ENCODE measurements at places on chromosomes 13 and 19.

- DNase-seq = peak; percentile 82
These were observed at the start of gene FLT3LG for GRCh38 chr19:49473868-49474541. TSS of gene FLT3LG (plus strand) at chr19:49474215. CDS start at chr19:49474640, 425 bp downstream.

- DNase-seq = no peak
These were observed 437.7 kb downstream of the TSHZ3 start for GRCh38 chr19:30911491-30911890.

DNA sequence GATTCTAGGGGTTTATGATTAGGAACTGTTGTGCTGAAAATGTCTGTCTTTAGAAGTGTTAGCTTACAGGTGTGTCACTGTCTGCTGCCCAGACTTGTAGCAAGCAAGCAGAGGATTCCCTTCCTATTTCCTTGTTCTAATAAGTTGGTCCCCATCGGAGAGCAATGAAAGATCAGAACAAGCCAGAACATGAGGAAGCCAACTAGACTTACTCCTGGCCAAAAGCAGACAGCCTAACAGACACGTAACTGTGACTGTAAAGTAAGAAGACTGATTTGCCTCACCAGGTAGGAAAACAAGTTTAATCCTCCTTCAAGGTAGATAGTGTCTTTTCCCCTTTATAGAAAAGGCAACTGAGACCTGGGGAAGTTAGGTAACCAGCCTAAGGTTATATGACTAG, 12.5 kb downstream of the POLR1D start:
- no peak for DNase-seq

- no peak for DNase-seq
These were observed 63.5 kb downstream of the C13orf42 start for GRCh38 chr13:51047434-51048165.

DNA sequence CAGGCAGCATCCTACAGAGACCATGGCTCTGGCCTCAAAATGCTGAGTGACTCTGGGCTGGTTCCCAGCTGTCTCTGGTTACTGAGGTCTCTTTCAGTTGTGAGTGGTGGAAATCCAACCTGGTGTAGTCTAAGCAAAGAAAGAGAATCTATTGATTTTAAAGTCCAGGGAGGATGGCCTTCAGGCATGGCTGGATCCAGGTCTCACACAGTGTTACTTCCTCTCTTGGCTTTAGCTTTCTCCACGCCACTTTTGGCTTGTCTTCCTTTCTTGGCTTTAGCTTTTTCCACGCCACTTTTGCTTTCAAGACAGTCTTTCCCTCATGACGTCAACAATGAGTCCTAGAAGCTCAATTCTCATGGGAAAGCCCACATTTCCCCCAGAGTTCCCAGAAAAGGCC, 4.1 kb downstream of the CYP4F3 start:
- no peak for DNase-seq

DNA sequence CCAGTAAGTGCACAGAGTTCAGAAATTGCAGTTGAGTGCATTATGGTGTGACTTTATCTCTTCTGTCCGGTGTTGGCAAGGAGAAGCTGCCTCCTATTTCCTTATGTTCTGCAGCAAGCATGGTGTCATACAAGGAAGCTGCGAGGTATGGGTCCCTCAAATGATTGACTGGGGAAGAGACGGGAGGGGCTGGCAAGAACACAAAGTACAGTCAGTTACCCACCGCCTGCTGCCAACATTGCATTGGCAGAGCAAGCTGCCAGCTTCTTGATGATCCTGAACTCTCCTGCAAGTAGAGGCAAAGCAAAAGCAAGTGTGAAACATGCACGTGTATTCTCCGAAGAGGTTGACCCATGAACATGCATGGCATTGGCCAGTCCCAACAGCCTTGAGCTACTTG, 1013.6 kb downstream of the UQCRFS1 start:
- no peak for DNase-seq

DNA sequence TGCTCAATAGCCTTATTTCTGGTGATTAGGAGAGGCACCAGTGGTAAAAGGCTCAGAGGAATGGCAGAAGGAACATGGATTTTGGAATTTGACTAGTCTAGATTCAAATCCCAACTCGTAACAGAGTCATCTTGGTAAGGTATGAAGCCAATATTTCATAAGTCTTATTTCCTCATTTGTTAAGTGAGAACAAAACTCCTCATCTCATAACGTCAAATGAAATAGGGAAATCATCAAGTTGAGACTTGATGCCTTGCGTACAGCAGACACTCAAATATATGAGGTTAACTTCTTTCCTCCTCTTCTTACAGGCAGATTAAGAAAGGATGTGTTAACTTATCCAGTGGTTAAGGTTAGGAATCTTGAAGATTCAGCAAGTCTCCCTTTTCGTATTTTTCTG, 189.2 kb downstream of the DLEU7 start:
- no peak for DNase-seq

DNA sequence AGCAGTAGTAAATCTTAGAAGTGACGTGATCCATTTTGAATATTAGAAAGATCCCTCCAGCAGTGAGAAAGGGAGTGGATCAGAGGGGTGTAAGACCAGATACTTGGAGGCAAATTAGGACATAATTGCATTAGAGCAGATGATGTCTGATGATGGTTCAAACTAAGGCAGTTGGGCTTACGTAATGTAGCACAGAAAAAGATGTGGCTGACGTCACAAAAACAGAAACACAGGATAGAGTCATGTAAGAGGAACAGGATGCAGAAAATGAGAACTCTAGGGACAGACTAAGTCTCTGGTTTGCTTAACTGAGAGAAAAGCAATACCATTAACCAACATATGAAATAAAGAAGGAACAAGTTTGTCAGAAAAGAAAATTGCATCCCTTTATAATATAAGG, 392.5 kb upstream of the DACH1 start:
- no peak for DNase-seq

GRCh38 chr13:52450793-52451116, 321 bp upstream of the VPS36 start:
- no peak for DNase-seq

DNA sequence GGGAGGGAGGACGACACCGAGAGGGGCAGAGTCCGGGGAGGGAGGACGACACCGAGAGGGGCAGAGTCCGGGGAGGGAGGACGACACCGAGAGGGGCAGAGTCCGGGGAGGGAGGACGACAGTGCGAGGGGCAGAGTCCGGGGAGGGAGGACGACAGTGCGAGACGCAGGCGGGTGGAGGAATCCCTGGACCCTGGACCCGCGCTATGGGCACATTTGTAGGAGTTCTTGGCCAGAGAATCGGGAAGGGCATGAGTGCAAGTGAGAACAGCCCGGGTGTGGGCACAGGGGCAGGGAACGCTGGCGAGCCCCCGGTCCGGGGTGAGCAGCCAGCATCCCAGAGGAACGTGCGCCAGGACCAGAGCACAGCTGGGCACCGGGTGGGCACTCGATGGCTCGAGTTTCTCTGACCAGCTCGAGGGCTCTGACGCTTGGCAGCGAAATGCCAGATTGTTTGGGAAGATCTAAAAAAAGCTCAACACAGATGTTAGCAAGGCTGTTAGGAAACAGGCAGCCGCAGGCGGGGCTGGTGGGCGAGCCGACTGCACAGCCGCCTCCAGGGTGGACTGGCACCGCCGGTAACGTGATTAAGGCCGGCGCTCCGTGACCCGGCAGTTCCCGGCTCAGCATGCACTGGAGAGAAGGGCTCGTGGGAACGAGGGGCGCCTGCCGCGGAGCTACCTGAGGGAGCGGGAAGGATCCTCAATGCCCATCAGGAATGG, 17.9 kb upstream of the C2CD4C start:
- DNase-seq = no peak

- no peak for DNase-seq
These were observed 11.3 kb downstream of the ZNF77 start for GRCh38 chr19:2933490-2933910.
